ENCODE measurements at places on chromosomes 1 and 21.
A peak's percentile ranks its signal among the peaks of the same experiment; 100 is the strongest.

DNA sequence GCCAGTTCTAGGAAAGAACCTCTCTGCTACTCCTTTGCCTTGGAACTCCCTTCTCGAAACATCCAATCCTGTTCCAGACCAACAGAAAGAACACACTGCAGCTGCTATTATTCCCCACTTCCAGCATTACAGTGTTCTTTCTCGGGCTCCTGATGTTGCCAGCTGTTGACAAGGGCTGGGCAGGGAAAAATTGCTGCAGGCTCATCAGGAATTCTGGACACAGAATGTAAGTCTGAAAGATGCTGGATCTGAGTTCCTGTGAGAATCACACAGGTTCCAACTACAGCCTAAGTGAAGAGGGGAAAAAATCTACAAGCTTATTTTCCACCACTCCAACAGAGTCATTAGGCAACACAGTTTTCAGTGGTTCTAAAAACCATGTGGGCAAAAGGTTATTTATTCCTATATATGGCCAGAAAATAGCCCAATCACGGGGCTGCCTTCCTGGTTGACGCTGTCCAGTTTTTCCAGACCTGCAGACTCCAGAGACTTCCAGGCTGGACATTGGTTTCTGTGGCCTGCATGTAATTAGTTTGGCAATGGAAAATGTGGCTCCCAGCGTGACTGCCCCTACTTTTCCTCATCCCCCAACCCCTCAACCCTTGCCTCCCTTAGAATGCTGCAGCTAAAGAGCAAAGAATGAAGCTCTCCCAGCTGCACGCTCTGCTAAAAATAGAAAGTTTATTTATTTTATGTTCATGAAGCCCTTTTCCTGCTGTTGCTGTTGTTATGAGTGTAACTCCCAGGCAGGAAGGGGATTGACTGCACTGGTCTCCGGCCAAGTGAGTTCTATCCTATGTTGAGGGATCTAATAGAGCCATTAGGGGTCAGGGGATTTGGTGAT lies 8.3 kb upstream of the KIAA0040 start:
- no peaks in the 10 kb centered on the region for H3K4me1 ChIP-seq
- no peak for DNase-seq
- no peak overlapping the region for H3K4me3 ChIP-seq
- no peak overlapping the region for H3K27ac ChIP-seq
- no peaks in the 10 kb centered on the region for H3K27me3 ChIP-seq
- no peaks in the 10 kb centered on the region for H3K36me3 ChIP-seq

DNA sequence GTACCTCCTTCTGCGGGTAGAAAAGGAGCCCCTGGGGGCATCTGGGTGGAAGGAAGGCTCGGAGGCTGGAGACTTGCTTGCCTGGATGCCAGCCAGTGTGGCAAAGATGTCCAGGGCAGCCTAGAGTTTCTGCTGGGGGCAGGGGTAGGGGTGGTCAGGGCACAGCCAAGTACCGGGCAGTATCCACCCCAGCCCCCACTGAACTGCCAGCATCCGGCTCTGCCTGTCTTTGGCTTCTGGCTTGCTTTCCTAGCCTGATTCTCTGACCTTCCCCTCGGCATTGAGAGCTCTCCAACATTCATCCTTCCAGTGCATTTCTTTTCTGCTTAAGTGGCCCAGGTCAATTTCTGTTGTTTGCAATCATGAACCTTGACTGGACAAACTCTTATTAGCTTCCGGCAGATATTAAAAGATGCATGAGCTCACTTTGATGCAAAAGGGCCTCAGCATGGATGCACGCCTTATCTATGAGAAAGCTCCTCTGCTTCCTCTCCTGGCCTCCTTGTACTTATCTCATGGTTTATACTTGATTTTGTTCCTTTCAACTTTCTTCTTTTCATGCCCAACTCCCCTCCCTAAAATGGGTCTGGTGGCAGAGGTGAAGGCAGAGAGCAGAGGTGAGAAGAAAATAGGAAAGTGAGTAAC lies 116.9 kb downstream of the HLCS start:
- peaks cover 40% of the 10 kb centered on the region for H3K4me1 ChIP-seq
- H3K27ac ChIP-seq, result peak overlapping the region; percentile 13
- DNase-seq, result no peak
- no peak overlapping the region for H3K4me3 ChIP-seq
- no peaks in the 10 kb centered on the region for H3K36me3 ChIP-seq
- peaks cover 2% of the 10 kb centered on the region for H3K27me3 ChIP-seq

GRCh38 chr1:56496821-56497772 lies 82.3 kb downstream of the PLPP3 start:
- no peak overlapping the region for H3K4me3 ChIP-seq
- peaks cover 11% of the 10 kb centered on the region for H3K4me1 ChIP-seq
- H3K27me3 ChIP-seq, result no peaks in the 10 kb centered on the region
- H3K36me3 ChIP-seq, result peaks cover 31% of the 10 kb centered on the region
- DNase-seq, result no peak

- H3K4me3 ChIP-seq, result no peak within 1 kb of the TSS
- no peak within 1 kb of the TSS for H3K27ac ChIP-seq
- peaks cover 1% of the 10 kb centered on the region for H3K27me3 ChIP-seq
- no peaks in the 10 kb centered on the region for H3K36me3 ChIP-seq
- no peak for DNase-seq
These were observed at the start of gene CD1E for GRCh38 chr1:158353303-158354075. Gene CD1E (plus strand): TSS chr1:158353894. CDS start chr1:158353989, 95 bp downstream.

Data from HFFc6 (cell line).